ENCODE measurements at places on chromosomes 13 and 19.

GRCh38 chr13:95298971-95299621, 2.2 kb downstream of the ABCC4 start:
- DNase-seq: no peak

DNA sequence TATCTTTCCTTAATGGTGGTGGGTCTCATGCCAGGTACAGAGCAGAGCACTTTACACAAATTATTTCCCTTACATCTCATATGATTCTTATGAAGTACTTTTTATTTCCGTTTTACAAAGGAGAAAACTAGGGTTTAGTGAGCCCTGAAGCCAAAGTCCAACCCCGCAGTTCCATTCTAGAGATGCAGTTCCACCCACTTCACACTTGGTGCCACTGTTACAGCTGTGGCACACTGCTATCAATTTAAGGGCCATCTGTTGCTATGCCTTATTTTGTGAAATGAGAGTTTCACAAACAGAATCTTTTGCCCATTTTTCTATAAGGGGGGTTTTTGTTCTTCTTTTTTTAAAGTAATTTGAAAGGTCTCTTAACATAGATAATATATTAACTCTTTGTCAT, 12.9 kb downstream of the MIPEP start:
- peak; percentile 59 for DNase-seq

GRCh38 chr13:42612021-42612765, 38.2 kb downstream of the TNFSF11 start:
- DNase-seq: no peak

DNA sequence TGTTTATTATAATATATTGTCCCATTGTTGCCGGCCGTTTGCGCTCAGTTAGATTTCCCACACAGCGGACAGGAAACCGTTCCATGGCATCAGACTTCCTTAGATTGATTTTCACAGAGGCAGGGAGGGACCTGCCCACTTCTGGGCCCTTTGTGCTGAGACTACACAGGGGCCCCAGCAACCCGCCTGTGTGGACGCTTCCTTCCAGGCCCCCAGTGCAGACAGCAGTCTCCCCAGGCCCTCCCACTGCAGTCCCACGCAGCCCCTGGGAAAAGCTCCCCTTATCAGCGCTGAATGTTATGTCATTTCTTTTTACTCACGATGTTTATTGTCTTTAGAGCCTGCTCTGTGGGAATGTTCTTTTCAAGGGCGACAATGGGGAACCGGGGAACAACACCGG, 351.7 kb upstream of the ARGLU1 start:
- DNase-seq: no peak

Measured in Karpas-422 (cell line).